ENCODE measurements at places on chromosomes 2 and 18.

DNA sequence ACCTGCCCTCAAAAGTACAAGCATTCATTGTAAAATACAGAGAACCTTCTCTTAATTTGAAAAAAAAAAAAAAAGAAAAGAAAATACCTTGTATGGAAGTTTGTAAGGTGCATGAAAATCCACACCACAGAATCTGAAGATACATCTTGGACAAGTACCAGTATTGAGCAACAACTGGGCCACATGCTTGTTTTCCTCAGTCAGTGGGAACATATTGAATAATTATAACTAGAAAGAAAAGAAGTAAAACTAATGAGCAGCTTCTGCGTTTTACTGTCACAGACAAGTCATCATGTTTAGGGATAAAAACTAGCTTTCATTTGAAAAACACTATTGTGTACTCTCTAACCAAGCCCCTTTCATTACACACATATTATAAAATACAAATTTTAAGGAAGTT, 5.8 kb upstream of the PEX13 start:
- DNase-seq, result no peak

DNA sequence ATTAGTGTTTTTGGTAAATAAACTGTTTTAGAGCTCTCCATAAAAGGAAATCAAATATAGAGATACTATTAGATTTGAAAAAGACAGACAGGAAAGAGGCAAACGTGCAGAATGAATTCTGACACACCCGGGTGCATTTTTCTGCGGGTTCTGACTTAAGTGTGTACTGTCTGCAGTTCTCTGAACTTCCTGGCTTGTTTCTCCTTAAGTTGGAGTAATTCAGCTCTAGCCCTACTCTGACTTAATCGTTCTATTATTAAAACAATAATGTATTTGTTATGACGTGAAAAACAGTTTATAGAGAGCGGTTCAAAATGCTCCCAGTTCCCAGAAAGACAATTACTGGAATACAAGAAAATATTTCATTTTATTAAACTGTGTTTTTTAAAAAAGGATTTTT, 305.9 kb downstream of the ARHGAP15 start:
- no peak for DNase-seq

GRCh38 chr18:7725473-7725872, 158.4 kb downstream of the PTPRM start:
- DNase-seq, result no peak

DNA sequence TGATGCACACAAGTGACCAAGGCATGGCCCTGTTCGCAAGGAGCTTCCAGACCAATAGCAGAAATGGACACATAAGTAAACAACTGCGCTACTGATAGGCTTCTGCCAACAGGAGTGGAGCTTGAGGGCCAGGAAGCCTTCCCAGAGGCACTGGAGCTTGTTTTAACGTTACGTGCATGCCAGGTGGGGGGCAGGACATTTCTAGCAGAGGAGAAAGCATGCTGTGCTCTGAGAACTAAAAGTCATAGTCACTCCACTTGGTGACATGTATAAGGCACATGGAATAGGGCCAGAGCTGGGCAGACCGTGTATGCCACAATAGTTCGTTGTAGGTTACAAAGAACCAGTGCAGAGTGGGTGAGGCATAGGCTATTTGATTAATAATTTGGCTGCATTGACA, 184.2 kb downstream of the NEDD4L start:
- DNase-seq, result no peak

DNA sequence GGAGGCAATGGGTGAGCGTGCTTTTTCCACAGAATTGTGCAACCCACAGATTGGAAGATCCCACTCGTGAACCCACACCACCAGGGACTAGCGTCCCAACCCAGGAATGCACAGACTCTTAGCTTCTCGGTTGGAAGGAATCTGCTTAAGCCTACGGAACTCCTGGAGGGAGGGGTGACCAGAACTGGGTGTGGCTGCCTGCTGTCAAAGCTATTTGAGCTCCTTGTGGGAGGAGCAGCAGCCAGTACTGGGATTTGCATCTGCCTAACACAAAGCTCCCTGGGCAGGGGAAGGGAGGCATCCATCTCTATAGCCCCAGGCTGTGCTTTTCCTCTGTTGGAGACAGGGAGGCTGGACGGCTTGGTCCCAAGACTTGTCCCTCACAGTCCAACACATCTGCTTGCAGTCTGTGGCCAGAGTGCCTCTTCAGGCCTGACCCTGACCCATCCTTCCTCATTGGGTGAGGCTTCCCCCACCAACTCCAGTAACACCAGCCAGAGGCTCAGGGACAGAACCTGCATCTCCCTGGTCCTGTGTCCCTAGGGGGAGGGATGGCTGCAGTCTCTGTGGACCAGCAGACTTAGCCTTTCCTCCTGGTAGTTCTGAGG, 27.9 kb downstream of the HNMT start:
- DNase-seq, result no peak

Data from stimulated activated CD4-positive, alpha-beta T cell treated with anti-CD3 and anti-CD28 coated beads, Interleukin-2, amount 100 ng/mL, for 24 hours (primary cell).